Progenitor cell of endocrine pancreas (in vitro differentiated cells): ENCODE measurements at places on chromosomes 4 and X.

DNA sequence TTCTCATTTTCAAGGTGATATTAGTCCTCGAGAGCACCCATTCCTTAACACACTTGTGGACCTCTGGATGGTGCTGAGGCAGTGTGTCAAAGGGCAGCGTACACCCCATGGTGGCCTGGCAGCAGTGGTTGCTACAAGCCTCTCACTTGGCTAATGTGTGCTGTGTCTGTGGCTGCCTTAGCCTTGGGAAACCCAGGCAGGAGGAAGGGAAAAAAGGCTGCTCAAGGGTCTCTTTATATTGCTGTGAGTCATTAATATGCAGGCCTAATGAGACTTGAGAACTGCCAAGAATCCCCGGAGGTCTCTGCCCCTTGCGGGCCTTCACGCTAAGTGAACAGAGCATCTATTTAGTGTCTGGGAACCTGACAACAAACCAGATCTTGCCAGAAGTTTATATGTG lies 7.0 kb downstream of the PCDH10 start:
- no peak for DNase-seq

DNA sequence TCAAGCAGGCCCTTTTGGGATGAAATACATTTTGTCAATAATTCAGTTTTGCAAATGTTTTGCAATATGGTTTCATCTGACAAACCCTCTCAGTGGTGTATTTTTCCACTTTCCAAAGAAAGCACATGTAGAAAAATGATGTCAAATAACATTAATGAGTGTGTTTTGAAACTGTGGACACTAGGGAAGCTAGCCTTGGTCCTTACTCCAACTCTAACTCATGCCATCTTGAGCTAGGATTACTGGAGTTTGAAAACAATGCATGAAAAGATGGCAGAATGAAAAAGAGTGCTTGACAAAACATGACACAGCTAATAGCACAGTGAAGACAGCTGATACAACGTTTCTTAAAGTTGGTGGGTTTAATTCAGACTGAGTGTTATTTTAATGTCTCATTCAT lies 41.4 kb downstream of the HAND2 start:
- DNase-seq, result no peak

DNA sequence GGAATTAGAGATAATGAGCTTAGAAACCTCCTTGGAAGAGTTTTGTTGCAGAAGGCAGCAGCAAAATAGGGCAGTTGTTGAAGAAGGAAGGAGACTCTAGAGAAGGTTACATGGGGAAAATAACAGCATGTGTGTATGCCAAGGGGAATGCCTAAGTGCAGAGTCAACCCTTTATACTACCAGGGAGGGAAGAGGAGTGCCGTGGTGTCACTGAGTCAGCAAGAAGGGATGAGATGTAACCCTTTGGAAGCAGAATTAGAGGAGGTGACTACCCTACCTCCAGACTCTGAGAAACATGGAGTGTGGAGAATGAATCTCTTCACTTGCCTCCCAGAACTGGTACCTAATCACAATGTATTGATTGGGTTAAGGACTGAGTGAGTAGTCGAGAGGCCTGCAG lies 6.7 kb upstream of the GABRE start:
- DNase-seq, result no peak

DNA sequence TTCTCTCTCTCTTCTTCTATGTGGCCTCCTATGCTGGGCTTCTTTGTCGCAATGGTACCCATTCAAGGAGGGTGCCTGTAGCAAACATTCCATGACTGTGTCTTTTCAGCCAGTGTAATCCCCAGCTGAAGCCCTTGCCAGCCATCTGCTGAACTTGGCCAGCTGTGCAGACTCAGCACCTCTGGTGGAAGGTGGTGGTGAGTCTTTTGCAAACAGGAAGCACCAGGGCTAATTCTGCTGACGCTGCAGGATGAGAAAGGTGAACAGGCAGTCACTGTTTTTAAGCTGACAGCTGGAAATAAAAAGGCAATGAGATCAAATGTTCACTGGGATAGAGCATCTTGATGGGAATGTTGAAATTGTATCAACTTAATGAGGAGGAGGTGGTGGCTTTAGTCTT lies 298.7 kb upstream of the CLNK start:
- no peak for DNase-seq

- no peak for DNase-seq
Observed at GRCh38 chrX:9473708-9474107, 8.8 kb downstream of the TBL1X start.

- no peak for DNase-seq
Observed at GRCh38 chr4:133440404-133440803, 291.3 kb downstream of the PCDH10 start.

- DNase-seq, result no peak
Observed at GRCh38 chr4:25129917-25130316, 30.3 kb downstream of the SEPSECS start.

GRCh38 chr4:105133976-105134375 lies 12.7 kb upstream of the TET2 start:
- DNase-seq, result no peak

DNA sequence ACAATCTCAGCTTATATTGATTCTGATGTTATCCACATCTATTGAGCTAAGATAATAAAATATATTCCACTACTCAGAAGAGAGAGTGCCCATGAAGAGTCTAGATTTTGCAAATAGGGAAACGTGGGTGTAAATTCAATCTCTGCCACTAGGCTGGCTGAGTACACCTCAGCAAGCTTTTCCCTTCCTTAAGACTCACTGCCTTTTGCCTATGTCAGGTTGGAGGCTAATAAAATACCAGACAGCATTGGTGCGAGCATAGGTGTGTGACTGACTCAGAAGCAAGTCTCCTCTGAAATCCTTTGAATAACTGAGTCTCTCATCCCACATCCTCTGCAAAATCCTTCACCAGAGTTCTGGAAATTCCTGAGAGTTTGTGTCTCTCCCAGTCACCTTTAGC lies 405.4 kb upstream of the CPEB2 start:
- no peak for DNase-seq

DNA sequence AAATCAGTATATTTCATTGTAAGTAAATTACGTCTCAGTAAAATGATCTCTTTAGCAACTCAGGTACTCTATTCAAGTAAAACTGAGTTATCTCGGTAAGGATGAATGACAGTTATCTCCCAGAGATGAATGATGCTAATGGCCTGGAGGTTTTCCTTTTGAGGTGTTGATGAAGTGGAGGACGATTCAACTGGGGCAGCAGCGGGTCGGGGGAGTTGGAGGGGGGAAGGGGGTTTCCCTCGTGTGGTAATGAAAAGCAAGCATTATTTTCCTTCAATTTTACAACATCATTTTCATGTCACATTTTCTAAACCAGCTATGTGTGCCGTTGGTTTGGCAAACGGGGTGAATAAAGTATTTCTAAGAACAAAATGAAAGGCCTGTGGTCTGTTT lies 92.4 kb upstream of the ATXN3L start:
- DNase-seq, result no peak
